Chondrocyte (in vitro differentiated cells): ENCODE measurements at places on chromosomes 11 and 22.

- H3K27ac ChIP-seq: peak overlapping the region; percentile 76
- peaks cover 2% of the 10 kb centered on the region for H3K36me3 ChIP-seq
- peaks cover 78% of the 10 kb centered on the region for H3K4me1 ChIP-seq
- H3K4me3 ChIP-seq: peak overlapping the region; percentile 71
- DNase-seq: peak; percentile 96
Measured at GRCh38 chr11:3160252-3161031, 4.7 kb downstream of the OSBPL5 start.

DNA sequence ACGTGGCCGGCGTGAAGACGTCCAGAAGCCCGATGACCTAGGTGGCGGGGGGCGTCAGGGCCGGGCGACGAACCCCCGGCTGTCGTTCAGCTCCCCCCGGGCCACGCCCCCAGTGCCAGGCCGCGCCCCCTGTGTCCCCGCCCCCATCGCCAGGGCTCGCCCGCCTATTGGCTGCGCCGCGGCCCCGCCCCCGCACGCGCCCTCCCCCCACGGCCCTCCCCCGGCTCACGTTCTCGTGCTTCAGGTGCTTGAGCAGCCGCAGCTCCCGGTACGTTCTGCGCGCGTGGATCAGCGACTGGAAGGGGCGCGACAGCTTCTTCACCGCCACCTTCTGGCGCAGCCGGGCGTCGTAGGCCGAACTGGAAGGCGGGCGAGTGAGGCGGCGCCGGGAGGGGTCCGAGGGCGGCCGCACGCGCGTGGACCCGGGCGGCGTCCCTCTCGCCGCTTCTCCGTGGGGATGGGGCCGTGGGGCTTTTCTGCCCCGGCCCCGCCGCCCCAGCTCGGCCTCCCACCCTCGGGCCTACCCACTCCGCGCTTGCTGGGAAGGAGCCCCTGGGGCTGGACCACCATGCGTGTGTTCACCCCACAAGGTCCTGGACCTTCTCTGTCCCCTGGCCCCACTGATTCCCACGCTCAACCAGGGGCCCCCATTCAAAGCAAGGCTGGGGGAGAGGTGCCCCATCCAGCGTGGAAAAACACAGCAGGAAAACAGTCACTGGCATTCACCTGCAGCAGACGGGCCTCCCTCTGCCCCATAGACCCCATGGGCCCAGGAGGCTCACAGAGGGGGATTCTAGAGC lies 2.4 kb downstream of the MAPK11 start:
- H3K36me3 ChIP-seq: no peaks in the 10 kb centered on the region
- peak overlapping the region; percentile 66 for H3K27ac ChIP-seq

DNA sequence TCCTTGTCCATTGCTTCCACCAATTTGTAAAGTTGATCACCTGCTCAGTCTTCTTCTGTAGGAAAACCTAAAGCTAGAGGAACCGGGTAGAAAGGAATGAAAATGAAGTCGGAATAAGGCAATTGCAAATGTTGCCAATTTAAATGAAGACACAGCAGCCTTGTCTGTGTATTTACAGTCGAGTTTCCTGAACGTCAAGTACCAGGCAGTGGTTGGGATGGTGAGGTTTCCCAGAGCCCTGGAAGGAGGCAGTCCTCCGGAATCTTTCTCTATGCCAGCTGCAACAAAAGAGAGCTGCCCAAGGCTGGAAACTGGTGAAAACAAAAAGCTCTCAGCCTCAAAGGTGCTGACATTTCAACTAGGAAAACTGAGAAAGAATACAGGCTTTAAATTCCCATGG lies 17.7 kb downstream of the MAJIN start:
- no peak overlapping the region for H3K4me3 ChIP-seq
- no peaks in the 10 kb centered on the region for H3K4me1 ChIP-seq
- DNase-seq: no peak

DNA sequence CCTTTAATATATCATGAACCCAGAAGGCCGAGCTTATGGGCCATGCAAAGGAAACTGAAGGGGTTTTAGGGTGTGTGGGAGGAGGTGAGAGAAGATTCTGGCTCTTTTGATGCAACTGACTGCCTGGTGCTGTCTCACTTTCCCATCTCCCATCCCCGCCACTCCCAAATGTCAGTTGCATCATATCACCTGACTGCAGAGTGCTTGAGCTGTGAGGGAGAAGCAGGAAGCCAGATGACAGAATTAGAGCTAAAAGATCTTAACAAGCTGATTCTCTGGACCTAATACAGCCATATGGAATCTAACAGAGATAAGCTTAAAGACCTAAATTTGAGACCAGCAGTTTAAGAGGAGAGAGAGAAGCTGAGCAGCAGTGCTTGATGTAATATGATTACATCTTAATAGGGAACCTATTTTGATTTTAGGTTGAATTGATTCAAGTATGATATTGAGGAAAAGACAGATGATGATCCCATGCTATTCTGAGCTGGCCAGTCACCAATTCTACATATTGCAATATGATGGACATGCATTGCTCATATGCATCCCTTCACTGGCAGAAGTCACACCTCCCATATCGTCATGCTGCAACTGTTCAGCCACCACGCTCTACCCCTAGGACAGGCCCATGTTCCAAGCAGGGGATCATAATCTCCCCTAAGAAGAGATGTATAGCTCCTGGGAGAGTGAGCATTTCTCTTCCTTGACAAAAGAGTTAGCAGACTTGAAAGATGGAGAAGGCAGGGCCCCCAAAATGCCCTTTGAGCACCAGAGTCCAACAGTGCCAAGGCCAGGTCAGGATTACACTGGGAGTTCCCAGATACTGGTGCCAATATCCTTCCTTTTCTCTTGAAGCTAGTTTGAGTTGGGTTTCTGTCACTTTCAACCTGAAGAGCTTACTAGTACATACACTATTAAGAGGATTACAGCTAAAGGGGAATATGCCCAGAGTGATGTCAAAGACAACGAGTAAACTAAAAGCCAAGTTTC lies 44.9 kb downstream of the PLEKHA7 start:
- H3K4me1 ChIP-seq: no peaks in the 10 kb centered on the region
- H3K36me3 ChIP-seq: no peaks in the 10 kb centered on the region
- H3K27me3 ChIP-seq: no peaks in the 10 kb centered on the region
- no peak overlapping the region for H3K4me3 ChIP-seq
- no peak for DNase-seq

DNA sequence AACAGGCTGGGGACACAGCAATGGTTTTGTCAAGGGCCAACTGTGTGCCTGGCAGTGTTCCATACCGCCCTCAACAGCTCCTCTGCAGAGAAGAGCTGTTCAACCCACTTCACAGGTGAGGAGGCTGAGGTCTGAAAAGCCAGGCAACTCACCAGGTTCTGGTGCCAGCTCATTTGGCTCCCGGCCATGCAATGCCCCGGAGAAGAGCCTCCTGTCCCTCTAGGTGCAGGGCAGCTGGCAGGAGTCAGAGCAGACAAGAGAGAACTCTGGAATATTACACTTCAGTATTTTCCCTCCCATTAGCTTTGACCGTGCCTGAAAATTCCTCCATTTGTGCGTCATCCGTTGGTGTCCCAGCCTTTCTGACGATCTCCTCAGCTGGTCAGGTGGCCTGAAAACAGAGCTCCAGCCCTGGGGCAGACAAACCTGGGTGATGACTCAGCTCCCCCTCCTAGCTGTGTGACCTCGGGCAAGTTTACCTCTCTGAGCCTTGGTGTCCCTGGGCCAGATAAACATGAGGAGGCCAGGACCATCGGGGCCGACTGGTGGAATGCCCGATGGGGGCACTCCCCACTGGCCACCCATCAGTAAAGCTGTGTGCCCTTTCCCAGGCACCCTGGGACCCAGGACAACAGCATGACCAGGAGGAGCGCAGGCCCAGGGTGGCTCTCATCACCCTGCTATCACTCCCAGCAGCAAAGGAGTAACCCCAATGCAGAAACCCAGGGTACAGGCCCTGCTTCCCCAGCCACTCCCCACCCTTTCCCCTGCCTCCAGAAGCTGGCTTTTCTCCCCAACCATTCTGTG lies 9.6 kb upstream of the C1QTNF6 start:
- no peaks in the 10 kb centered on the region for H3K36me3 ChIP-seq
- H3K4me1 ChIP-seq: peaks cover 17% of the 10 kb centered on the region
- DNase-seq: peak; percentile 59
- peak overlapping the region; percentile 92 for H3K27ac ChIP-seq

DNA sequence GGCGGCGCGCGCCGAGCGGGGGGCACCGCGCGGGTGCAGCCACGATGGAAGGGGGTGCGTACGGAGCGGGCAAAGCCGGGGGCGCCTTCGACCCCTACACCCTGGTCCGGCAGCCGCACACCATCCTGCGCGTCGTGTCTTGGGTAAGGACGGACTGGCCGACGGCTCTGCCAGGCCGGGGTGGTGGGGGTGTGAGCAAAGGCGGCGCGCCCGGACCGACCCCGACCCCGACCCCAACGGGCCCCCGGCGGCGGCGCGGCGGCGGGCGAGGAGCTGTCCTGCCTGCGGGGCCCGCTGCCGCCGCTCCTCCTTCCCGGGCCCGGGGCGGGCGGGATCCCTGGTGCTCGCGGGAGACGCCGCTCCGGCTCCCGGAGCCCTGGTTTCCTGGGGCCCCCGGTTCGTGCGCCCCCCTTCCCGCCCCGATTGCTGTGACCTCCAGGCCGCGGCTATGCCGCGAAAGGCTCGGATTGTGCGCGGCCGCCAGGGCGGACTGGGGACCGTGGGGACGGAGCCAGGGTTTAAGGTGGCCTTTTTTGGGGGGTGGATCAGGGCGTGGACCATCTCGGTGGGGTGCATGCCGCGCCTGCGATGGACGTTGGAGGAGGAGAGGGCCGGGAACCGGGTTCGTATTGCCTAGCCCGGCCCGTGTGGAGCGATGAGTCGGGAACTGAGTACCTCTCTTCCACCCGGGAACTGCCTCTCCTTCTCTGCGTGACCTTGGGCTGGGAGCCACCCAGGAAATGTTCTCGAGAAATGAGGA lies at the start of gene SYNGR1:
Gene SYNGR1 (plus strand): TSS at position 25 of the 760 bp plus-strand sequence. CDS start 20 bp downstream, at position 45.
- H3K36me3 ChIP-seq: no peaks in the 10 kb centered on the region
- no peaks in the 10 kb centered on the region for H3K27me3 ChIP-seq
- H3K27ac ChIP-seq: peak within 1 kb of the TSS; percentile 12
- peaks cover 22% of the 10 kb centered on the region for H3K4me1 ChIP-seq
- peak within 1 kb of the TSS; percentile 79 for H3K4me3 ChIP-seq

GRCh38 chr11:76778874-76779273 lies 4.3 kb upstream of the TSKU start:
- peaks cover 34% of the 10 kb centered on the region for H3K4me1 ChIP-seq
- peaks cover 10% of the 10 kb centered on the region for H3K36me3 ChIP-seq
- H3K4me3 ChIP-seq: no peak overlapping the region
- peak; percentile 22 for DNase-seq
